ENCODE measurements at places on chromosomes 7 and 10.

DNA sequence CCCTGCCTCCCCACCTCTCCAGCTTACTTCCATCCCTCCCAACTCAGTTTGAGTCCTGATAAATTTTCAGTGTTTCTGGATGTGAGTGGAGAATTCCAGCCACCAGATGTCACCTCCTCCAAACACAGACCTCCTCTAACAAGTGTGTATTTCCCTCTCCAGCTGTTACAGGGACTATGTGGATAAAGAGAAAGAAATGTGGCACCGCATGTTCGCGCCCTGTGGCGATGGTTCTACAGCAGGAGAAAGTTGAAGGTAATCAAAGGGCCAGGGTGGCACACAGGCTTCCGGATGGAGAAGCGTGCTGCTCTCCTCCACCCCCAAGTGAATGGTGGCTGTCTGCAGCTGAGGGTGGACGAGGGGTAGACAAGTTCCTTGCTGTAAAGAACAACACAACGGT lies 14.7 kb downstream of the FKBP6 start:
- DNase-seq, result peak; percentile 48

- no peak for DNase-seq
Observed at GRCh38 chr7:98216941-98217622, 5.8 kb downstream of the BHLHA15 start.

DNA sequence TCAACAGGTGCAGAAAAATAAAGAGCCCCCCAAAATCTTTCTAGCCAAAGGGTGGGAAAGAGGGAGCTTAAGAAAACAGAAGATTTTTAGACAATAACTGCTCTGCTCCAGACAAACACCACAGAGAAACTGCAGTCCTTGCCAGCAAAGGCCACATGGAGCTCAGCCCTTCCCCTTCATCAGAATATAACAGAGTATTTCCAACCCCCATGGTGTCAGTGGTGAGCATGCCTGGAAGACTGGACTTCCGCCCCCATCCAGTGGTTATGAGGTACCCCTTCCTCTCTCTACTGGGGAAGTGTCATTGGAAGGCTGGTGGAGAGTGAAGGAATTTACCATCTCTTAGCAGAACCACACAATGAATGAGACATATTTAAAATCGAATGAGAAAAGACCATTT lies 1007.3 kb upstream of the CELF2 start:
- no peak for DNase-seq

- DNase-seq, result no peak
Observed at GRCh38 chr10:112308125-112308502, 24.9 kb downstream of the TECTB start.

DNA sequence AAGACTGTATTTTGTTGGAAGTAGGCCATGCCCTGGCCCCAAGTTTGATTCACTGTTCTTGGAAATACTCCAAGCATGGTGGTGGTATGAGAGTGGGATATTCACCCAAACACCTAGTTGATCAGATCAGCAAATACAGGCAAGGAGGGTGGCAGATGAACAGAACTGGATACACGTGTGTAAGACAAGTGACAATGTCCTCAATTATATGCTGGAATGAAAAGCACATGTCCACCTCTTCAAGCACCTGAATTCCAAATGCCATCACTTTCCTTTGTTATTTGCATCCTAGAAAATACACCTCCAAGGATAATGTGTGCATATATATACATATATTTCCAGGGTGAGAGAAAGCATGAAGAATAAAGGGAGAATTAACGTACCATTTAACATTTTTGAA lies 131.8 kb upstream of the ZEB1 start:
- no peak for DNase-seq

- no peak for DNase-seq
Observed at GRCh38 chr10:112376396-112376790, 2.5 kb downstream of the ACSL5 start.

DNA sequence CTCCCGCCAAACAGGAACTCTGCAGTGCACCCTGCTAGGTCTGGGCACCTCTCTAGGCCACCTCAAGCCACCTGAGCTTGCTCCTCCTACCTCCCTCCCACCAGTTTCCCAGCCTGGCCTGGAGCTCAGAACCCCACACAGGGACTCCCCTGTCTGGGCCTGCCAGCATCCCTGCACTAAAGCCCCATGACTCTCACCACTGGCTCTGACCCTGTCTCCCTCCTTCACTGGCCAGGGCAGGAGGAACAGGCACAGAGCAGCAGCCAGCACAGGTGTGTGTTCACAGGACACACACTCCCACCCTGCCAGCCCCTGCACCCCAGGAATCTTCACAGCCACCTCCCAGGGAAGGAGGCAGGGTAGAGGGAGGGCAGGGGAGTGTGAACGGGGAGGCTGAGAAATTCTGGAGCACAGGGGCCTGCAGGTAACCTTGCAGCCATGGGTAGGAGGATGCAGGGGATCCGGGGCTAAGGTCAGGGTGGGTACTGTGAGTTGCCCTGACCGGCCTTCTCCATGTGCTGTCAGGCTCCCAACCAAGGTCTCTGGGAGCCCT lies 13.9 kb upstream of the ANTXRL start:
- DNase-seq, result no peak

- peak; percentile 13 for DNase-seq
Observed at GRCh38 chr7:129271500-129272355, 46.9 kb downstream of the AHCYL2 start.

DNA sequence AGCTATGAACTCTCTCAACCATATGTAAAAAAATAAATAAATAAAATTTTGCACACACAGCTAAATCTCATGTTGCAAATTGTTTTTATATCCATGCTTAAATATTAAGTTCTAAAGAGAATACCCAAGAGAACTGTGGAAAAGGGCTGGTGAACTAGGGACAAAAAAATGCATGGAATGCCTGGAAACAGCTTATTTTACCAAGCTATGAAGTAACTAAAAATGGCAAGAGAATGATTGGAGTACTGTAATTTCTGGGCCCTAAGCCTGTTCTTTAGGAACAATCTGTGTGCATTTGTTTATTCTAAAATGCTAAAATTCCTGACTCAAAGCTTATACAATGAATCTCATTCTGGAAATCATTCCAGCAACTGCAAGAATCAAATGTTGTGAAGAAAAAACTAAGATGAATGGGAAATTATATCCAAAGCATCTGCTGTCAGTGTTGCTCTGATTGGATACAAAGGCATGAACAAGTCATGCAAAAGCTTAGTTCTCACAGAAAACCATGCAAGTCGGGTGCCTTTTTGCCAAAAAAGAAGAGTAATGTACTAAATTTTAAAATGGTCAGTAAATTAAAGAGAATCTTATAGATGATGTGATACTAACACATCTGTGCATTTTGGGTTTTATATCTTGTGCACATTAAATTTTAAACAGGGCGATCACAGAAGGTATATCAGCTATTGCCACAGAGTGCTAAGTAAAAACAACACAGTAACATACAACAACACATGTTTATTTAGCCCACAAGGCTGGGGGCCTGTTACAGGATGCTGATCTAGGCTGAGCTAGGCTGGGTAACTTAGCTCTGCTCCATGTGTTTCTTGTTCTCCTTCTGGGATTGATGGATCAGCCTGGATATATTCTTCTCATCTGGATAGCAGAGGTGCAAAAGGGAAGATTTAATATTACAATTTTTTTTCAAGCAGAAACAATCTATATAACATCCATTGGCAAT lies 453.5 kb upstream of the SEMA3A start:
- no peak for DNase-seq

GRCh38 chr7:55280031-55280454 lies 85.1 kb upstream of the LANCL2 start:
- peak; percentile 33 for DNase-seq

DNA sequence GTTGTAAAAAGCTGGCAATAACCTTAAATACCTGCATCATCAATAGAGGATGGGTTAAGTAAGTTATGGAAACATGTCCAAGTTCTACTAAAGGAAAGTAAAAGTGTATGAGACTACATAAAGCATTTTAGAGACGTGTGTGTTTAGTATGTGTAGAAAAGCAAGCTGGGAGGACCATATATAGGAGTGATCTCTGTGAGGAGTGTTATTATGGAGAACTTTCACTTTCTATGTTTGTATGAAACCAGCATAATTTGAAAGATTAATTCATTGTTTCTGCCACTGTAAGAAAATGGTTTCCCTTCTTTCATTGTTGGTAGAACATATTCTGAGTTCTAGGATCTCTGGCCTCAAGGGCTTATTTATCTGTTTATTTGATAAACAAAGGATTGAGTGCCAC lies 19.2 kb upstream of the PDLIM1 start:
- no peak for DNase-seq

DNA sequence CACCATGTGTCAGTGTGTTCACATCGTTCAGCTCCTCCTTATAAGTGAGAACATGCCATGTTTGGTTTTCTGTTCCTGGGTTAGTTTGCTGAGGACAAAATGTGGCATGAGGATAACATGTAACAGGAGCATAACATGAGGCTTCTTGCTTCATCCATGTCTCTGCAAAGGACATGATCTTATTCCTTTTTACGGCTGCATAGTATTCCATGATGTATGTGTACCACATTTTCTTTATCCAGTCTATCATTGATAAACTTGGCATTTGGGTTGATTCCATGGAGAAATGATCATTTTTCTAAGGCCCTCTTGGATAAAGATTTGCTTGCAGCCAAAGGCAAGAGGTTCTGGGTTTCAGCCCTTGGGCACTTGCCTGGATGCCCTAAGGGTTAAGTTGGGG lies 128.5 kb upstream of the ZEB1 start:
- DNase-seq, result no peak

GRCh38 chr7:144820552-144820951 lies 15.3 kb downstream of the TPK1 start:
- DNase-seq, result no peak

DNA sequence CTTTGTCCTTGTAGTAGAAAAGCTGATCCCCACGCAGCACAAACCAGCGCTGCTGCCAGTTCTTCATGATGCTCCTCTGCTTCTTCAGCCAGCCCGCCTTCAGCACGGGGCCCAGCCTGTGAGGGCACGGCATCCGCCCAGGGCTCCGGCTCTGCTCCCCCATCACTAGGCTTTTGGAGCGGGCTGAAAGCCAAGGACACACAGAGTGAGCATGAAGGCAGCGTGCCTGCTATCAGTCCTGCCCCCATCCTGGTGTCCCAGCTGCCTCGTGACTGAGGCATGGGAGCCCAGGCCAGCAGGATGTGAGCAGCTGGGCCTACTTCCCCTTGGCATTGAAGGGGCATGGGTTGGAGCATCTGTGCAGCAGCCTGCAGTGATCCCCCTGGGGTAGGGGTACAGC lies 21.9 kb downstream of the ARHGAP22 start:
- no peak for DNase-seq

Measured in 8988T (cell line).